ENCODE measurements at places on chromosomes 13 and 19. TPM values are rescaled to one million over a fixed set of nuclear protein-coding genes. Genes with fewer than 3 reads are reported as not detected.

Gene RTBDN
- 20.0 TPM for polyA plus RNA-seq

Gene FUT2
- 3.1 TPM for polyA plus RNA-seq

GRCh38 chr19:31261603-31262212, 87.5 kb downstream of the TSHZ3 start:
- DNase-seq, result no peak

Gene IGSF23
- not detected for polyA plus RNA-seq

Gene NLRP5
- not detected for polyA plus RNA-seq
